CD8-positive, alpha-beta memory T cell (primary cell): ENCODE measurements at places on chromosomes 13 and 19. TPM values are rescaled to one million over a fixed set of nuclear protein-coding genes. Genes with fewer than 3 reads are reported as not detected.

DNA sequence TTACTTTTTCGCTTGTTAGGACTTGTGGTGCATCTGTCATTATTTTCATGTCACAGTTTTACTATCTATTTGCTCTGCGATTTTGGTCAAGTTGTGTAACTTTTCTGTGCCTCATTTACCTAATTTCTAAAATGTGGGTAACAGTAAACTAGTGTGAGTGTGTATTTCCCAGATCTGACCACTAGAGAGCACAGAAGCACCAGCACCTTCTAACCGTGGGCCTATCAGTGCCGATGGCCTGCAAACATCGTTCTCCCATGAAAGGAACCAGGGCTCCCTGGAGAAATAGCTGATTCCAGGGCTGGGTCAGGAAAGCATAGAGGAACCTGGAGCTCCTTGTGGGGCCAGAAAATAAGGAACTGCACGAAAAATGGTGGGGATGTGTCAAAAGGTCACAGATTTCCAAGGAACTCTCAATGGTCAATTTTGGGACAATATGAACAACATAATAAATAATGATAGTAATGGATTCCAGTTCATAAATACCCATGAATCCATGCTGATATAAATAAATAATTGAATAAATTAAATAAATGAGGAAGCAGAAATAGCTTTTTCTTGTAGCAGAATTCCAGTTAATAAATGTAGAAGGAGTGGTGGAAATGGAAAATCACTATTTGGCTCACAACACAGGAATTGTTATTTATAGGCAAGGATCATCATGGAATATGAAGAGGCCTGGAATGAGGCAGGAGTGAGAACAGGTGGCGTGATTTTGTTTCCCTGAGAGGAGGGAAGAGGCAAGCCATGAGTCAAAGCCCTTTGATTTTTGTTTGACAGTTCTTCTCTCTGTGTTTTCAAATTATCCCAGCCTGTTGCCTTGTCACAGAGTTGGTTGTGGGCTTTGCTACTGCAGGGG, 31.1 kb downstream of the CEACAM8 start:
- no peak for DNase-seq

GRCh38 chr13:113902986-113903775, 39.3 kb upstream of the GAS6 start:
- DNase-seq, result no peak

Gene EXOC3L2
- not detected for polyA plus RNA-seq

GRCh38 chr13:45678282-45678681, 23.8 kb upstream of the CBY2 start:
- DNase-seq, result no peak

DNA sequence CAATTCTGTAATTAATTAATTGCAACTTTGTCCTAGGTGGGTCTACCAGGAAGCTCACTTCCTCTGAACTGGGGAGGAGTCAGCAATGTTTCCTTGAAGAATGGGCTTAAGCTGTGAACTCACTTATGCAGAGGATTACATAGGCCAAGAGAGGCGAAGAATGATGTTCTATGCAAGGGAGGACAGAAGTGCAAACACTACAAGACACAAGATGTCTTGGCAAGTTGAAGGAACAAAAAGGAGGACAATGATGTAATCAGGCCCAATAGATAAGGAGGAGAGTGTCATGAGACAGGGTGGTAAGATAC, 275.9 kb downstream of the LHFPL6 start:
- DNase-seq, result no peak

Gene SIGLEC9
- polyA plus RNA-seq, result 3.6 TPM

Gene ZNF700
- 3.3 TPM for polyA plus RNA-seq

Gene ONECUT3
- polyA plus RNA-seq, result not detected

DNA sequence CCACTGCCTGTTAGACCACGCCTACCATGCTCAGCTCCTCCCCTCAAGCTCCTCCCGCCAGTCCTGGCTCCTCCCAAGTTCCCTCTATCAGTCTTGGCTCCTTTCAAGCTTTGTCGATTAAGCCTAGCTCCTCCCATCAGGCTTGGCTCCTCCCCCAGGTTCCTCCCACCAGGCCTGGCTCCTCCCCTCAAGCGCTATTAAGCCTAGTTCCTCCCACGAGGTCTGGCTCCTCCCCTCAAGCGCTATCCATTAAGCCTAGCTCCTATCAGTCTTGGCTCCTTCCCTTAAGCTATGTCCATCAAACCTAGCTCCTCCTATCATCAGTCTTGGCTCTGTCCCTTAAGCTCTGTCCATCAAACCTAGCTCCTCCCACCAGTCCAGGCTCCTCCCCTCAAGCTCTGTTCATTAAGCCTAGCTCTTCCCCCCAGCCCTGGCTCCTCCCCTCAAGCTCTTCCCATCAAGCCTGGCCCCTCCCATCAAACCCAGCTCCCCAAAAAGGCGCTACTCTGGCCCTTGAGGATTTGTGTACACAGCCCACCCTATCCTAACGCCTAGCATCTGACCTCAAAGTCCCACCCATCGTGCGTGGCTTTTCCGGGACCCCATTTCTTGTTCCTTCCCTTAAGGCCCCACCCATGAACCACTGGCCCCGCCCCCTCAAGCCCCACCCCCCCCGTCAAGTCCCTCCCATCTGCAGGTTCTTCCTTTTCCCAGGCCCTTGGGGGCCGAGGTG, 10.0 kb downstream of the CAMSAP3 start:
- no peak for DNase-seq

- DNase-seq, result no peak
Measured at GRCh38 chr19:41192574-41193429, at the start of gene CYP2S1. Gene CYP2S1, plus strand, starts transcription at chr19:41193219. Its CDS starts 46 bp downstream, at chr19:41193265.

Gene GNG7
- polyA plus RNA-seq, result 1.2 TPM

DNA sequence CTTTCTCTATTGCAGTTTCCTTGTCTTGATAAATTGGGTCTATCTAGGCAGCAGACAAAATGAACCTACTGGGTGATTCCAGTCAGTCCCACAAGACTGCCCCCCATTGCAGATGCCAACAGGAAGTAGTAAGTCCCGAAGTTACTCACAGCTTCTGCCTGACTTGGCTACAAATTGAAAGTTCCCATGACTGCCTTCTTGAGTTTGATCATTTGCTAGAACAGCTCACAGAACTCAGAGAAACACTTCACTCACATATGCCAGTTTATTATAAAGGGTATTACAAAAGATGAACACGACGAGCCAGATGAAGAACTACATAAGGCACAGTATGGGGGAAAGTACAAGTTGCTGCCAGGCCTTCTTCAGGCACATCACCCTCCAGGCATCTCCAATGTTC, 50.0 kb downstream of the TEX26 start:
- no peak for DNase-seq

Gene CDC42EP5
- not detected for polyA plus RNA-seq

DNA sequence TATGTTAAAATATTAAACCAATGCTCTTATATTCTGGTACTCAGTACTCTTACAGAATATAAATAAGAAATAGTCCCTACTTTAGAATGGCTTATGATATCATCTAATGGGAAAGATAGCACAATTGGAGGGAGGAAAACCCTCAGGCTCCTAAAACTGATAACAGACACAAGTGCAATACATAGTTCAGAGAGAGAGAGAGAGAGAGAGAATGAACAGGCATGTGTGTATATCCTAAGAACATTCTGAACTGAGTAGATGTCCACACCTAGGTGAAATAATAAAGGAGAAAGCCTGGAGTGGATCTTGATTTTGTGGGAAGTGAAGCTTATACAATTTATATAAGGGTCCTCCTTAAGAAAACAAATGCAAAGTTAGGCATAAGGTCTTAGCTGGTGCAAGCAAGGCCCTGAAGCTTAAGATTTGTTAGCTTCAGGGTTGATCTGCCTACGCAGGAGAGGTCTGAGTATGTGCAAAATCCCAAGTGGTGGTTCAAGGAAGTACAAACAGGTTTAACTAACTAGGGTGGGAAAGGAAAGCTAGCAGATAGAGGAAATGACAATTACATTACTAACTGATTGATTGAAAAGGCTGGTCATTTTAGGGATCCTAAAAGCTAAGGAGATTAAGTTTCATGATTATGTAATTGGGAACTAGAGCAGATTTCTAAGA, 53.3 kb downstream of the SOX21 start:
- DNase-seq, result no peak

GRCh38 chr19:49442771-49443365, 1.5 kb upstream of the SLC17A7 start:
- DNase-seq, result peak; percentile 33

- DNase-seq, result no peak
Measured at GRCh38 chr13:96082640-96083039, 7.3 kb upstream of the HS6ST3 start.

DNA sequence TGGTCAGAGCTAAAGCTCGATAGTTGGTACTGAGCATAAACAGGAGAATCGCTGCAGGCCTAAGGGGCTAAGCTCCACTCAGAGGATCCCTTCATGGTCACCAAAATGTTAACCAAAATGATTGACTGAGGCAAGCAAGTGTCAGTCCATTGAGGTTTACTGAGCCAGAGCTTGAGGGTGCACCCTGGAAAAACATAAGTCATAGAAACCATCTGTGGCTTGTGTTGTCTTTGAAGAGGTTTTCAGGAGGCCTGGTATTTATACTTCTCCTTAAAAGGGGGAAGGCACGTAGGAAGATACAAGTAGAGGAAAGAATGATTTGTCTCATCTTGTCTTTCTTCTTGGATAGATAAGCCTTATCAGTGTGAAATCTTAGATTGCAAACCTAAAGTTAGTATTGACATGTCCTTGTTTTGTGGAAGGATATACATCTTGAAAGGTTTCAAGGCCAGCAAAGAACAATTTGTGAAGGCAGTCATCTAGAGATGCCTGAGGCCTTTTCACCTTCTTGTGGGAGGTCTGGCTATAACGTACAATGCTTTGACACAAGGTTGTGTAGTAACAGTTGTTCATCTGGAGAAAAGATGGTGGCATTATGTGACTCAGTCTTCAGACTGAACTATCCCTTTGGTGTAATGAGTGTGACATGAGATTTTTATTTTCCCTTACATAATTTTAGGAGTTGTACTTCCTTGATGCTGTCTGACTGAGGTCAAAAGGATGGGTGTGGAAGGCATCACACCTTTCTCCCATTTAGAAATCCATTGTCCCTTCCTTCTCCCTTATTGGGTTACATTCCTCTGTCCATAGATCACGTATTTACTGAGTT, 14.7 kb upstream of the CEACAM6 start:
- DNase-seq, result no peak

DNA sequence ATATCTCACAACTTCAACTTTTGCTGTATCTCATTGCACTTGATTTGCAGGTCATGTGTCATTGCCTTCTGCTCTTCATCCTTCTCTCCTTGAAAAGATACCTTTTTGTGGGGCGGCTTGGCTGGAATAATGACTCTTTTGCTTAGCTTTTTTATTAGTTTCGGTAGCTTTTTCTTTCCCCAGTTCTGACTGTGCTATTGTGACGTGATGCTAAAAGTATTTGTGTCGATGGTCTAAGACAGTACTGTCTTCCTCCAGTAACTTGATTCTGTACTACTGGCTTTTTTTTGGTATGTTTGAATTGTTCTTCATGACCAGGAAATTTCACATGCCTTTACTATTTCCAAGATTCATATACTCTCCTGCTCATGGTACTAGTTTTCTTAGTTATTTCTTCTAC, 63.1 kb downstream of the SLITRK1 start:
- no peak for DNase-seq

- no peak for DNase-seq
Measured at GRCh38 chr13:95601216-95601615, 43.3 kb downstream of the DZIP1 start.

DNA sequence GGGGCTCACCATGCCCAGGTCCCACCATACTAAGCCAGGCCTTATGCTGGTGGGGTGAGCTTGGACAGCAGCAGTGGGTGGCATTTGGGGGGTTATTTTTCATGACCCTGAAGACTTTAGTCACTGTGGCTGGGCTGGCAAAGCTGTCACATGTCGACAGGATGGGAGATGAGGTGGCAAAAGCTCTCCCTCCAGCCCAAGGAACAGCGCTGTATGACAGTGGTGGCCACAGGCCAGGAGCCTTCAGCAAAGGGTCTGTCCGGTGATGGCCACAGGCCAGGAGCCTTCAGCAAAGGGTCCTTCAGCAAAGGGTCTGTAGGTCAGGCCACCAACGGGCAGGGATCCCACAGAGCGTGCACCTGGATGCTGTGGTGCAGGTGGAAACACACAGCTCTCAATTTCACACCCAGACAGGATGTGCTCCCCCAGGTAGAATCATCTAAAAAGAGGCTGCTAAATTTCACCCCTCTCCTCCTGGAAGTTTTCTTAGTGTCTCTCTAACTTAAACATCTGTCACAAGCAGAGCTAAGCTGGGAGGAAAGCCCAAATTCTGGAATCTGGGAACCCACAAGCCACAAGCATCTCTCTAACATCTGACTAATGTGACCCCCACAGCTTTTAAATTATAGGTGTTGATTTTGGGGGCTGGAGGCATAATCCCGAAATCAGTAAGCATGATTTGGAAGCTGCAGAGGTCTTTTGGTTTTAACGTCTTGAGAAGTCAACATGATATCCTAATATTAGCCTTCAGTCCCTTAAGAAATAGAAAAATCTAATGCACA, 23.0 kb downstream of the COL4A1 start:
- no peak for DNase-seq

Gene SIN3B
- 5.0 TPM for polyA plus RNA-seq

- DNase-seq, result no peak
Measured at GRCh38 chr19:12670159-12670928, 3.7 kb downstream of the WDR83 start.

- DNase-seq, result no peak
Measured at GRCh38 chr19:48708471-48708870, 11.1 kb downstream of the MAMSTR start.

DNA sequence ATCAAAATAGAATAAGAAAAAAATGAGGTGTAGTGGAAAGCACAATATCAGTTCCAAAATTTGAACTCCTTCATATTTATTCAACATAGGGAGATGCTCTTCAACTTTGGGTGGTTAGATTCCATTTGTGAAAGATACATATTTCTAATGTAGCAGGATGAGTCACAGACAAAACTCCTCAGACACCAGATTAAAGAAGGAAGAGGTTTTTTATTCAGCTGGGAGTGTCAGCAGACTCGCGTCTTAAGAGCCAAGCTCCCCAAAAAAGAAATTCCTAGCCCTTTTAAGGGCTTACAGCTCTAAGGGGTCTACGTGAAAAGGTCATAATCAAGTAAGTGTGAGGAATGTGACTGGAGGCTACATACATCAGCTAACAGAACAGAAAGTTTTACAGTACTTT, 6.8 kb upstream of the ZNF765 start:
- DNase-seq, result no peak

DNA sequence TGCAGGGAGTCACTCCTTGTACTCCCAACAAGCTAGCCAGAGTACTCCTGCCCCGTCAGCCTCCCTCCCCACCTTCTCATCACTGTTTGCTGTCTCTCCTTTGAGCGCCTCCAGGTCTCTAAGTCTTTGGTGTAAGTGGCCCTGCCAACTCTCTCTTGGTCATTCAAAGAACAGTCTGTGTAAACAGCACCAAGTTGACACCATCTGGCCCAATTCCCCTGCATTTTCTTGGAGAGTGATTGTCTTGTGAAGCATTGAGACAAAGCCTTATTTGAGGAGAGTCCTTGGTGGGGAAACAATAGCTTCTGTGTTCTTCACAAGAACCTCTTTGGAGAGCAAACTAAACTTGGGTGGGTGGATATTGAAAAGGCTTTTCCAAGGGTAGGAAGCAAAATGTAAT, 114.6 kb upstream of the RNF113B start:
- no peak for DNase-seq

GRCh38 chr19:1884291-1884718, 991 bp downstream of the ABHD17A start:
- DNase-seq, result peak; percentile 70

- DNase-seq, result no peak
Measured at GRCh38 chr13:68584776-68585175, 1354.6 kb upstream of the PCDH9 start.

GRCh38 chr19:19943848-19944582, 43.3 kb downstream of the ZNF93 start:
- no peak for DNase-seq

Gene NLRP11
- not detected for polyA plus RNA-seq

- no peak for DNase-seq
Measured at GRCh38 chr13:37791699-37792098, 77.9 kb downstream of the TRPC4 start.

GRCh38 chr19:55581145-55581822, 636 bp upstream of the ZNF579 start:
- no peak for DNase-seq
